ENCODE measurements at places on chromosomes 6 and 20.

GRCh38 chr6:52098721-52099120 lies 11.3 kb upstream of the PKHD1 start:
- no peak for DNase-seq

GRCh38 chr20:32474967-32475811 lies 109.9 kb downstream of the NOL4L start:
- DNase-seq = peak; percentile 80

DNA sequence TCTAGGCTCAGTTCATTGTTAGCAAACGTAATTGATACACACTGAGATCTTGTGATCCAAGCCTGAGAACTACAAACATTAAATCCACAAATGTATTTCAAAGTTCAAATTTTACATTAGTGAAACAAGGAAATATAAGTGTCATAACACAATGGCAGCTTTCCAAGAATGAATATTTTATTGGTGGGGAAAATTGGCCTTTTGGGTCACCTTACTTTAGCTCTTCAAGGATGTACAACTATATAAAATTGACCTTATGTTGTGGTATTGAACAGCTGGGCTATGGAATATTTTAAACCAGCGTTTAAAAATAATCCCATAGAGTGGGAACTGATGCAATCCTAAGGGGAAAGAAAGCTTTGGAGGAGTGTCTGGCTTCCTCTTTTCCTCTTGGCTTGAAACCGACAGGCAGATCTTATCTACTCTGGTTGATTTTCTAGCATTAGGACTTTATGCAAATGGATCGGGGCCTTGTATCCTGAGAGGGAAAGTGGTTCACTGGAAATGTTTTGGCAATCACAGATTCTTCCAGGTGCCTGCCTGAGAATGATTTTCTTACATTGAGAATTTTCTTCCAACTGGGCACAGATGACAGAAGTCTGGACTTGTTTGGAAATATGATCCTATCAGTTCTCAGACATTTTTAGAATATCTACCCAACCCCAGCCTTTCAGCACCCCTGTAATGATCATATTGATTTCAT lies 184.8 kb upstream of the ECI2 start:
- no peak for DNase-seq

DNA sequence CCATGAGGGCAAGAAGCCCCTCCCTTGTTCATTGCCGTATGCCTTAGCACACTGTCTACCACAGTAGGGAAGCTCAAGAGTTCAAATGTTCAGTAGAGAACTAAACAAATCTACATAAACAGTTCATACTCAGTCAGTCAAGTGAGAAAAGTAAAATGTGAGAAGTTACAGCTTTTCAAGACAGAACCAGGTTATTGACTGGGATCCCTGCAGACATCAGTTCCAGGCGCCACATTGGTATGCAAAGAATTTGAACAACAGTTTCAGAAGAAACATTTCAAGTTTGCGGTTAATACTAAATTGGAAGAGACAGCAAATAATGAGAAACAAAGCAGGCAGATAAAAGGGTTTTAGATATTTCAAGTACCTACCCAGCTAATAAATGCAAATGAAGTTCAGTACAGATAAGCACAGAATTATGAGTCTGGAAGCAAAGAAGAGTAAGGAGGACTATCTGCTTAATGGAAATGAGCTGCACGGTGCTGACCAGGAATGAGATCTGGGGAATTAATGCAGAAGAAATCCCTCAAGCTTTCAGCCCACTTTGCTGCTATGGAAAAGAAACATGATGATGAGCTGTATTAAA lies 246.2 kb downstream of the HACE1 start:
- DNase-seq = no peak

- no peak for DNase-seq
Measured at GRCh38 chr6:31402324-31403282, 792 bp upstream of the MICA start.

- DNase-seq = no peak
Measured at GRCh38 chr20:41476013-41476441, 109.4 kb upstream of the EMILIN3 start.

DNA sequence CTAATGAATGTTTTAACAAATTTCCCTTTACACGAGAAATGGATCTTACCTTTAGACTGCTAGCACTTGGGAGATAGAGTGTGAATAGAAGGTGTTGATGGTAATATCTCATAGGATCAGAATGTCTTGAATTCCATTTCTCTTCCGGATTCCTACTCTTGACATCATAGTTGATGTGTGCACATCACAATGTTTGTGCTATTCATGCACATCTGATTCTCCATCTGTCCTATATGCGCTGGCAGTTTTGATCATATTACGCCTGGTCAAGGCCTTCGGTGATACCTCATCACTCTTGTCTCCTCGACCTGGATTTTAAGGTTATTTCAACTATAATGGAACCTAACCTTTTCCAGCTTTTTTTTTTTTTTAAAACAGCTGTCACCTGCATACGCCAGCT lies 16.8 kb upstream of the ACAT2 start:
- no peak for DNase-seq

DNA sequence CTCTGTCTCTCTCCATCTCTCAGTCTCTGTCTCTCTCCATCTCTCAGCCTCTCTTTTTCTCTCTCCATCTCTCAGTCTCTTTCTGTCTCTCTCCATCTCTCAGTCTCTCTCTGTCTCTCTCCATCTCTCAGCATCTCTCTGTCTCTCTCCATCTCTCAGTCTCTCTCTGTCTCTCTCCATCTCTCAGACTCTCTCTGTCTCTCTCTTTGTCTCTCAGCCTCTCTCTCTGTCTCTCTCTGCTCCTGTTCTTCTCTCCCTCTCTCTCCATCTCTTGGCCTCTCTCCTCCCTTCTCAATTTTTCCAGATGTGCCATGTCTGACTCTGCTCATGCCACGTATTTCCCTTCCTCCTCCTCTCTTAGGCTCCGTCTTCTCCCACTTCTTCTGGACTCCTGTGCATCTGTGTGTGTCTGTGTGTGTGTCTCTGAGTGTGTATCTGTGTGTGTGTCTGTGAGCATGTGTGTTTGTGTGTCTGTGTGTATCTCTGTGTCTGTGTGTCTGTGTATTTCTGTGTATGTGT lies 72.7 kb downstream of the SRC start:
- no peak for DNase-seq

- no peak for DNase-seq
Measured at GRCh38 chr6:47964969-47965368, 146.0 kb downstream of the PTCHD4 start.

- DNase-seq = no peak
Measured at GRCh38 chr6:147067184-147067583, 137.0 kb upstream of the STXBP5 start.

DNA sequence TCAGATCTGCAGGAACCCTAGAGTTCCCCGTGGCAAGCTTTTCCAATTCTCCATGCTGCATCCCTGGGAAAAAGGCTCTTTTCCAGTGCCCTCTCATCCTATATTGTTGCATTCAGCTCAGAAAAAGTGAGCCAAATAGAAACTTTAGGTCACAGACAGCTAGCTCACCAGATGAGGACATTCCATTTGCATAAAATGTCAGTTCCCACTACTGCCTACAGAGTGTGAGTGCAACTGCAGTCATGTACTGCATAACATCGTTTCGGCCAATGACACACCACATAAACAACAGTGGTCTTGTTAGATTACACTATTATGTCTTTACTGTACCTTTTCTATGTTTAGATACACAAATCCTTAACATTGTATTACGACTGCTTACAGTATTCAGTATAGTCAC lies 8.6 kb downstream of the HS3ST5 start:
- DNase-seq = no peak
